Stimulated activated CD8-positive, alpha-beta memory T cell treated with anti-CD3 and anti-CD28 coated beads, Interleukin-7, amount 100 ng/mL, for 1 hour (primary cell): ENCODE measurements at places on chromosomes 16 and 17.

DNA sequence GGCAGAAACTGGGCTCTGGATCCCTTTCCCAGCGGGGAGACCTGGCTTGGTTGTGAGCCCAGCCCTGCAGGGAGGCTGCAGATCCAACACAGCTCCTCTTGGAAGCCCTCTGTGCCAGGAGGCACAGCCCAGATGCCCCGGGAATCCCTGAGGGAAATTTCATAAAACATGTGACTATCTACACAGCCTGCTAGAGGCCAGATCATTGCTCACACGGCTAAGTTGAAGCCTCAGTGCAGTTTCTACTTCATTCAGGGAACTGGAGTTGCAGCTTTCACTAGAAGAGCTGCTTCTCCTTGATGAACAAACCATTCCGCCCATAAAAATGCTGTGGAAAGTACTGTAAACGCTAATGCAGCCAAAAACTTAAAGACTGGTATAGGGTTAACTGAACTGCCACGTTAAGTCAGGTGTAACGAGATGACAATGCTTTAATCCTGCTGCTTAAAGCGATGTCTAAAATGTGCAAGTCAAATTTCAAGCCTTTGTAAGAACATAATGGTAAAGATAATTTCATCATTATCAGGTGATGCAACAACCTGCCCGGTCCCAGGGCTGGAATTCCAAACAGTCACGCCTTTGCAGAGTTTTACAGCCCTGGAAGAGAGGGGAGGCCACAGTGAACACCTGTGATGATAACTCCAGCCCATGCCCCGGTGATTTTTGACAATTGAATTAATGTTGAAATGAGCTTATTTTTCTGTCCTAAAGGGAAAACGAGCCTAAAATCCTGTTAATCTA, 172.5 kb downstream of the ZFHX3 start:
- DNase-seq = no peak

GRCh38 chr17:51702963-51703360, 442.6 kb downstream of the UTP18 start:
- DNase-seq = no peak

DNA sequence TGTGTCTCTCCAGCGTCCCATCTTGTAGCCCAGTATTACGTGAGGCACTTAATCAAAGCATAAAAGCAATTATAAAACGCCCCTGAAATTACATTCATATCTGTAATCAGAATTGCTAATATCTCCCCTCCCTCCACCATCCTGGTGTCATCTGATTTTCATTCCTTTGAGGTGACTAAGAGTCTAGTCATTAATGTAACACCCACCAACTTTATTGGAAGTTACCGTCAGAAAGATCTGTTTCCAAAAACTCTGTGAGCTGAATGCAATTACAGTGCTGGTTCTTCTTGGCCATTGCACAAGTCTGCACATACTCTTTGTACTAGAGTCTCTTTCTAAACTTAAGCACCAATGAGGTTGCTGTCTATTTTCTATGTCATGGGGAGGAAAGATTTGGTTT, 12.5 kb upstream of the MAF start:
- no peak for DNase-seq

DNA sequence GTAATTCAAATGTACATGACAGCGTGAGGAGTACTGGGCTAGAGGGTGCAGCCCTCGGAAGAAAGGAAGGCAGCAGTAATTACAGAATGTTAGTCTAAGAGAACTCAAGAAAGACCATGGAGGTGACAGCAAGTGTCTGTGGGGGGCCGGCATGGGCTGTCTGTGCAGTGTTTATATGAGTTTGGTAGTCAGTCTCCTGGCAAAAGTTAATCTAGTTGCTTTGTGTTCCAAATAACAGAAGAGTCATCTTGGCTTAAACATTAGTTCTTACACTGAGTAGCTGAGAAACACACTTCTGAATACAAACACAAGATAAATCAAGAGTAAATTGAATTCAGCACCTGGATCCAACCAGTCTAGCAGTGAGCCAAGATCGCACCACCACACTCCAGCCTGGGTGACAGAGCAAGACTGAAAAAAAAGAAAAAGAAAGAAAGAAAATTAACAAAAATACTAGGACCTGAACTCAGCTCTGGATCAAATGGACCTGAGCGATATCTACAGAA, 189.3 kb upstream of the COX10 start:
- no peak for DNase-seq

- DNase-seq = no peak
These were observed 14.5 kb downstream of the NGFR start for GRCh38 chr17:49509588-49509917.

DNA sequence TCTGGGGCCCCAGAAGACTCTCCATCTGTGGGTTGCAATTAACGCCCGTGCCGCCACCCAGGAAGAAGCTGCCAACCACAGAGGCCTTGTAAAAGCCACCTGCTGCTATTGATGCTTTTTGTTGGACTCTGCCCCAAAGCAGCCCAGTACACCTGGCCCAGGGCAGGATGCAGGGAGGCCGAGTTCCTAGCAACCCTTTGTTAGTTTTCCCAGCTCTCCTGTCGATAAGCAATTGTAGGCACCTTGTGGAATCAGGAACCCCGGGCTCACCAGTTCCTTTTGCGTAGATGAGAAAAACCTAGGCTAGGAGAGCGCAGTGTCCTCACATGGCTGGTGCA, 103.3 kb downstream of the ABCC6 start:
- DNase-seq = no peak

DNA sequence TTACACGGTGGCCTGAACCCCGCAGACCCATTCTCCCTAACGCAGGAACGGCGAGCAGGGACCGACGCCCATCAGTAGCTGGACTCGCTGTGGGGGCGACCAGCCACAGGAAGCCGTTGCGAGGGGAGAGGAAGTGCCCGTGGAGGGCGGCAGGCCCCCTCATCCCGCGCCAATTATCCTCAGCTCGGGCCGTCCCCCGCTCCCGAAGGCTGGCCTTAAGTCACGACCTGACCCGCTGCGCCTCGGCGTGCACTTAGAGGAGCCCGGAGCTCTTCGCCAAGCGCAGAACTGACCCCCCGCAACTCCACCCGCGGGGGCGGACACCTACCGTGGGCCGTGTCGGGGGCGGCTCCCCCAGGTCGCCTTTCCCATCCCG, 401 bp downstream of the ARL16 start:
- DNase-seq = no peak

DNA sequence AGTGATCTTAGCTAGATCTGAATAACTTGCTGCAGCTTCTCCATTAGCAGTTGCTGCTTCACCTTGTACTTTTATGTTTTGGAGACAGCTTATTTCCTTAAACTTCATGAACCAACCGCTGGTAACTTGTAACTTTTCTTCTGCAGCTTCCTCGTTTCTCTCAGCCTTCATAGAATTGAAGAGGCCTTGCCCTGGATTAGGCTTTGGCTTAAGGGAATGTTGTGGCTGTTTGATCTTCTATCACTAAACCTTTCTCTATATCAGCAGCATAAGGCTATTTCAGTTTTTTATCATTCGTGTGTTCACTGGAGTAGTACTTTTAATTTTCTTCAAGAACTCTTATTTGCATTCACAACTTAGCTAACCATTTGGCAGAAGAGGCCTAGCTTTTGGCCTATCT, 21.5 kb upstream of the TMEM92 start:
- no peak for DNase-seq

DNA sequence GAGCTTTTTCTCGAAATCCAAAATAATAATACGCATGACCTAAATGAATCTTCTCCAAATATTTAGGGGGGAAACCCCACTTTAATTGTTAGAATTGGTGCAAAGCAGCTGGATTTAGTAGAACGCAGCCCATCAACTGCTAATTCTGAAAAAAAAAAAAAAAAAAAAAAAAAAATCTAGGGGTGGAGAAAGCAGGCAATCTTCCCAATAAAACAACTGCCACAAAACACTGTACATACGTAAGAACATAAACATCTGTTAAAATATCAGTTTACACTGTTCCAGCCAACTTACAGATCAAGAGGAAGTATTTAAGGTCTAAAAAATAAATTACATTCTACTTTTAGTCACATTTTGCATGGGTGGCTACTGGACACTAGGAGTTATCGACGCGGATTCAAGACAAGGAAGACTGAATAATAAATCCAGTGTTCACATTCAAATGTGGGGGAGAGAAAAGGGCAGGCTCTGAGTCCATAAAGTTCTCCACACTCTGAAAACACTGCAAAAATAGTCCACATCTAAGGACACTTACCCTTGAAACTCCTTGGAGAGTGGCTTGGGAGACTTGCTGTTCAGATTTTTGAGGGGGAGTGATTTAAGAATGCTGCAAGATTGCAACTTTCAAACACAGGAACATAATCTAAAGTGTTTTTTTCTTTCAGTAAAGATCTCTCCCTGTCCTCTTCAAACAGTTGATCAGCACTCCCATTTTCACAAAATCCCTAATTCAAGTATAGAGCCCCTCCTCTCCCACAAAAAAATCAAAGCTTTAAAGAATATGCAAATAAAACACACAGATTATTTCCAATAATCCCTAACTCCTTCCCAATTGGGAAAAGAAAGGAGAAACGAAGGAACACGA, 1.3 kb downstream of the APPBP2 start:
- no peak for DNase-seq

- DNase-seq = no peak
These were observed at the start of gene MRC2 for GRCh38 chr17:62627219-62627903. Gene MRC2 (plus strand): TSS chr17:62627670. CDS start chr17:62627803, 133 bp downstream.

GRCh38 chr17:71055128-71055527, 885.8 kb downstream of the KCNJ2 start:
- DNase-seq = no peak

- peak; percentile 92 for DNase-seq
These were observed 2.4 kb downstream of the NAGS start for GRCh38 chr17:44006598-44007345.

DNA sequence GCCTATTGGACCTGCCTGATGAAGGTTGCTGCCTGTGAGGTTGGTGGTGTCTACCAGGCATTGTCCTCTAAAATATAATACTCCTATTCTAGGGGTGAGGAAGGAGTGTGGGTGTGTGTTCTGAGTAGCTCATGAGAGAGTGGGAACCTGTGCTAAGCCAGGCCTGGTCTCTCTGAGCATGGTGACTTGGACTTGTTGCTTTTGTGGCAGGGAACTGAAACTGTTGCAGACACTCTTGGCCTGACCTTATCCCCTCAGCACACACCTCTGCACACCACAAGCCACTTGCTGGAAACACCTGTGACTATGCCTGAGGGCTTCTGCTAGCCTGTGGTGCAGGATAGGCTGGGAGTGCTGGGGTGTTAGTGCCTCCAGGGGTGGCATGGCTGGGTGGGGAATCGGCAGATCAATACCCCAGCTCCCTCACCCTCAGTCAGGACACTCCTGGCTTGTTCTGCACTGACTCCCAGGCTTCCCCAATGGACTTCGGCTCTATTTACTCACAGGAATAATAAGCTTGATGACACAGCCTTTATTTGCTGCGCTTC, 29.9 kb downstream of the PLCG2 start:
- DNase-seq = no peak

- no peak for DNase-seq
These were observed 8.7 kb upstream of the SYNGR2 start for GRCh38 chr17:78159575-78160158.

DNA sequence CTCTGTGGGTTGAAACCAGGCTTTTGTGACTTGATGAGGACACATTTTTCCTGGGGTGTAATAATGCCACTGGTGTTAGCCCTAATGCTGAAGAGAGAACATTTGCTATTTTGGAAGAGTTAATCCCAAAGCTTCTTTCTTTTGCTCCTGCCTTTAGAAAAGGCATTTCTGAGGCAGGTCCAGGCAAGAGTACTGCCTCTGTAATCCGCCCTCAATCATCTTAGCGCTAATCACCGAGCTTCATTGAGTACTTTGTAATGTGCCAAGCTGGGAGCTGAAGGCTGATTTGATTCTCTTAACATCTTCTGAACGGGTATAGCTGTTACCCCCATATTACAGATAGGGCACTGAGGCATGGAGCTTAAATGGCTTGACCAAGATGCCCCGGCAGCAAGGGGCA, 60.3 kb downstream of the AKAP1 start:
- DNase-seq = no peak

DNA sequence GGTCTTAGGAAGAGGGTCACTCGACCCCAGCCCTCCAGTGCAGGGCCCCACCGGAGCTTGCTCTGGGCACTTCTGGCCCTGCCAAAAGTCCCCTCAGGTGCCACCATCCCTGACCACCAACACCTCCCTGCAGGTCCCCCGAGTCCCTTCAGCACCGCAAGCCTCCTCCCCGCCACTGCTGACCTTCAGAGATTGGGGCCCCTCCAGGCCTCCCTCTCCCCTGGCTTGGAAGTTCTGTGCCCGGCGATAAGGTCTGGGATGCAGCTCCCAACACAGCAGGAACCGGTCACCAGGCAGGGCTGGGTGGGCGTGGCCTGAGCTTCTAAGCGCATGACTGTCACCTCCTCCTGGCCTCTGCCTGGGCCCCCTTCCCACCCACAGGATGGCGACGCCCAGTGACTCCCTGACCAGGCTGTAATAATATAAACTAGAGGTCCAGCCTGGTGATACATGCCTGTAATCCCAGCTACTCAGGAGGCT, 11.2 kb downstream of the PIEZO1 start:
- DNase-seq = no peak

- no peak for DNase-seq
These were observed 1.6 kb downstream of the ASIC2 start for GRCh38 chr17:33291248-33292200.

DNA sequence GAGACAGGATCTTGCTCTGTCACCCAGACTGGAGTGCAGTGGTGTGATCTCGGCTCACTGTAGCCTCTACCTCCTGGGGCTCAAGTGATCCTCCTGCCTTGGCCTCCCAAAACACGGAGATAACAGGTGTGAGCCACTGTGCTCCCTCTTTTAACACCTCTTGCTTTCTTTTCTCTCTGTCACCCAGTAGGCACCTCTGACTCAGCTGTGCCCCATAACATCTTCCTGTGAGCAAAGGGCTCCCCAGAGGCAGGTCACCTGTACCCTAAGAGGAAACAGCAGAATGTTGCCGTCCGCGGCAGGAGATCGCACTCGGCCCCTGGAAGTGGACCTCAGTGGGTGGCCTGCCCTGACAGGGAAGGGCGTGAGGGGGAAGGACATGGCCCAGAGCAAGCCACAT, 918 bp upstream of the NLRC3 start:
- DNase-seq = no peak

GRCh38 chr16:53913920-53914319, 210.0 kb downstream of the FTO start:
- no peak for DNase-seq

DNA sequence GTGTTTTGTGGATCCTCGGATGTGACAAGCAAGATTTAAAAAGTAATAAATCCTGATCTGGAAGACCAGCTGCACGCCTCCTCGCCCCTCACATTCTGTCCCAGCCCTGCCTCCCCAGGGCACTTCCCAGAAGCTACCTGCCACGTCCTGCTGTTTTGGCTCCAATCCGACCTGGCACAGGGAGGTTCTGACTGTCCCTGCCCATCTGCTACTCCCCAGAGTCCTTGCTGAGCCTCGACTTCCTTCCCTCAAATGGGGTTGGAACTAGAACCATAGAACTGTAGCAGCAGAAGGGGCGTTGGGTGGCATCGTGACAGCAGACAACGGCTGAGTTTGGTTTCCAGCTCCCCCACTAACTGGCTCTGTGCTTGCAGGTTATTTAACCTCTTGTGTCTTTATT, 71.7 kb downstream of the RPH3AL start:
- no peak for DNase-seq

- DNase-seq = no peak
These were observed 314.6 kb upstream of the C16orf82 start for GRCh38 chr16:26752166-26752565.
